Frontal cortex (tissue), 4 donors: ENCODE measurements at places on chromosomes 1 and 21. TPM values are rescaled to one million over a fixed set of nuclear protein-coding genes. Genes with fewer than 3 reads are reported as not detected.

GRCh38 chr21:45863751-45864150 is 117.8 kb upstream of the COL6A1 start:
- DNase-seq: no peak

Gene CD101
- total RNA-seq: 0.82 TPM

DNA sequence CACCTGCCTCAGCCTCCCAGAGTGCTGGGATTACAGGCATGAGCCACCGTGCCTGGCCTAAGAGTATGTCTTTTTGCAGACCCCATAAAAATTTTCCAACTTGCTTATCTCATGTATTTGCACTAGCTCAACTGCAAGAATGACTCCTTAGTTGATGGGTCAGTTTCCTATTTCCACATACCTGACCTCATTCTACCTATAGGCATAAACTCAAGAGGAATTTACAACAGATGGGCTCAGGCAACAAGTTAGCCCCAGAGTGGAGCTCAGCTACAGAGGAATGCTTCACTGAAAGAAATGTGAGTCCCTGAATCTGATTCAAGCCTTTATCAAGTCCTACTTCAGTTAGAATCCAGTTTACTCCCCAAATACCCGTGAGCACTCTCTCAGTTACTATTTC is 5.3 kb upstream of the SLC37A1 start:
- DNase-seq: no peak

Gene LCE1D
- not detected for total RNA-seq
